Ovary (tissue), 10 donors: ENCODE measurements at places on chromosomes 5 and 9. TPM values are rescaled to one million over a fixed set of nuclear protein-coding genes. Genes with fewer than 3 reads are reported as not detected.

The IL13 gene
- total RNA-seq = not detected

The ZDHHC12 gene
- total RNA-seq = 5.7 TPM

DNA sequence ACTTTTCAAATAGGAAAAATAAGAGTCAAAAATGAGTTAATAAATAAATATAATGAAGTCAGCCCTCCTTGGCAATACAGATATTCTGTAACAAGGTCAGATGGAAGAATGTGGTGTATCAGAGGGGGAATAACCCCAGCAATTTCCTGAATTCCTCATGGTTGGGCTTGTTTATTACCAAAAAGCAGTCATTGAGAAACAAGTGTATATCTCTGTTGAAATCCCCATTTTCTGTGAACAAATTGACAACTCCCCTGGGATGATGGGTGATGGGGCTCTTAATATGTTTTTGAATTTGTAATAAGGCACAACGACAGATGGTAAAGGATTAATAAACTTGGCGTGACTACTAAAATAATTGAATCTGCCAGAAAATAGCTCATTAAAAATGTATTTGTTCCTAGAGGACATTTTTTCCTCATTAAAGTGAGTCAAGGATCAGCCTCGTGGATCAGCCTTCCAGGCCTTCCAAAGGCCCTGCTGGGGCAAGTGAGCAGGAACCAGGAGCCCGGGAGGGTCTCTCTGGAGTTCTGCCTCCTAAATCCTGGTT lies 34.2 kb downstream of the THBS4 start:
- no peaks in the 10 kb centered on the region for H3K27me3 ChIP-seq
- H3K4me3 ChIP-seq = no peak overlapping the region
- H3K36me3 ChIP-seq = no peaks in the 10 kb centered on the region
- H3K27ac ChIP-seq = no peak overlapping the region
- DNase-seq = no peak

DNA sequence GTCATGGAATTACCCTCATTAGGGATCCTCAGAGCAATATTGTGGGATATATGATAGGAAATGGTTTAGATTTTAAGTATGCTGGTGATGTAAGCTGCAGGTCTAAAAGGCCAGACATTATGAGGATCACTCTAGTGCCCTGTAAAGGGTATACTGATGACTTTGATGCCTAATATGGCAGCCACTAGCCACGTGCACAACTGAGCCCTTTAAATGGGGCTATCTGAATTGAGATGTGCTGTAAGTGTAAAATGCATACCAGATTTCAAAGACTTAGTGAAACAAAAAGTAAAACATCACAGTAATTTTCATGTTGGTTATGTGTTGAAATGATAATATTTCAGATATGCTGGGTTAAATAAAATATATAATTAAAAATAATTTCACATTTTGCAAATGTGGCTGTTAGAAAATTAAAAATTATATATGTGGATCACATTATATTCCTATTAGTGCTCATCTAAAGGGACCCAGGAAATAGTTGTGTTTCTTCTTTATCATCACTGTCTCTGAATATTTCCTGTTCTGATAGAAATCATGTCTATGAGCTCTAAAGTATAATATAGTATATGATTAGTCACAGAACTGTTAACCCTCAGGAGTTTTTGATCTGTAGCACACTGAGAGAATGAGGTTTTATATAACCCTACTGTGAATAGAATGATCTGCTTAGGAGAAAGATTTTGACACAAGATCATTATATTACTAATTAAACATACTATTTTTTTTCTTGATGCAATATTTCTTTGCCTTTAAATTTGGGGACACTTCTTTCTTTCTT lies 50.1 kb downstream of the OSTF1 start:
- H3K36me3 ChIP-seq = no peaks in the 10 kb centered on the region
- DNase-seq = no peak
- no peaks in the 10 kb centered on the region for H3K27me3 ChIP-seq
- no peaks in the 10 kb centered on the region for H3K4me1 ChIP-seq
- no peak overlapping the region for H3K4me3 ChIP-seq

DNA sequence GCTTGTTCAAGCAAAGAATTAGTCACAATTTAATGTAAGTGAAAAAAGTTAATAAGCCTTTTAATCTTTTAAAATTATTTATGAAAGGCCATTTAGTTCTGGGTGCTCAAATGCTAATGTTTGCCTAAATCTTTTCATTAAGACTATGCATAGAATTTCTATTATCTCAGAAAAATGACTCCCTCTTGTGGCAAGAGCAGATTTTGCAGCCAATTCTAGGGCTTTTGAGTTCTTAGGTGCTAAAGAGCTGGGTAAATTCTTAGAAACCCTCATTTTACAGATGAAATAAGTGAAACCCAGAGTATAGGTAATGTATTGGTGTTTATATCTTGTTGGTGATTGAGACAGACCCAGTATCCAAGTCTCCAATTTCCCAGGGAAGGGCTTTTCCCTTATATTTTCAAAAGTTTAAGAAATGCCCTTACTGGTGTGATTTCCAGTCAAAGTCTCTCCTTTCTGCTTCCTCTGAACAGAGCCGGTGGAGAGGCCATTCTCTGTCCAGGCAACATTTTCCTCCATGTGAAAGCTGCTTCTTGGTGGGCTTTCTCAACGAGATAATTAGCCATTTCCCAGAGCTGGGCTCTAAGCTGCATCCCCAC lies 24.1 kb upstream of the PCSK5 start:
- no peaks in the 10 kb centered on the region for H3K36me3 ChIP-seq
- no peak overlapping the region for H3K4me3 ChIP-seq
- H3K4me1 ChIP-seq = no peaks in the 10 kb centered on the region

DNA sequence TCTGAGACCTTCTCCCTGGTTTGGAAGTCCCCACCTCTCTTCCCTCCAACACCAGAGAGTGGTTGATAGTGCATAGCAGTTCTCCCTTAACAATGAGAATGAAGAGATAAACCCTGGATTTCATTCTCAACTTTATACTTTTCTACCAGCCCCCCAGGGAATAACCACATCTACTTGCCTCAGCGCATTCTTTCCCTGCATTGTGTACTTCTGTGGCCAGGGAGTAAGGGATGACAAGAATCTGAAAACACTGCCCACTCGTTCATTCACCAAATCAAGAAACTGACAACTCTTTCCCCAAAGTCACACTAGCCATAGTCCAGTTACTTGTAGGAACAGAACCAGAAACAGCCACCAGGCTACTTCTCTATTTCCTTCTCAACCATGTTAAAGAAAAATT lies 46.0 kb upstream of the SPIN1 start:
- no peaks in the 10 kb centered on the region for H3K4me1 ChIP-seq
- H3K36me3 ChIP-seq = no peaks in the 10 kb centered on the region
- no peaks in the 10 kb centered on the region for H3K27me3 ChIP-seq
- no peak overlapping the region for H3K27ac ChIP-seq
- no peak overlapping the region for H3K4me3 ChIP-seq
- no peak for DNase-seq
